NCI-H774 (cell line): ENCODE measurements at places on chromosomes 12 and 14.

DNA sequence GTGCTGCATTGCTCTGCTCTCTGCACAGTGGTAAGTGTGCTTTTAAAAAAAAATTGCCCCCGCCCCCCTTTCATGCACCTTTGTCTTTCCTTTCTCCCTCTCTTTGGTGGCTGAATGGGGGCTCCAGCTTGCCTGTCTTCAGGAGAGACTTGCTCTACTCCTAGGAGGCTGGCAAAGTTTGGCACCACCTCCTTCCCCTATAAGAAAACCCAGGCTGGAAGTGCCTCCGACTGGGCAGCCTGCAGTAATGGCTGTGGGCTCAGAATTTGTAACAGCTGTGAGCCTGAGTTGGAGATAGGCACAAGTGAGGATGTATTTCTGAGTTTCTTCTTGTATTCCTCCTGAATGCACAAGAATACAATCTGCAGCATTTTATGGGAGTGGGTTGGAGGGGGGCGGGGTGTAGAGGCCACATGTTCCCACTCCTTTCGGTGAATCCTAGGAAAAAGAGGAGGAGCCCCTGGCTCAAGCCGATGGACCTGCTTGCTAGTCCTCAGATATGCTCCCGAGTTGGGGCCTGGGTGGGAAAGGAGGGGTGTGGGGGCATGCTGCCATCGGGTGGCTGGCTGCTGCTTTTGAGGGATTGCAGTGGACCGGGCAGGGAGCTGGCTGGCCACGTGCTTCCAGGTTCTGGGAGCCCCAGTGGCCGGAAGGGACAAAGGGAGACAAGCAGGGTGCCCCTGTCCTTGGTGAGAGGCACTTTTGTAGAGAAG lies 124.3 kb downstream of the TSPAN9 start:
- no peak for DNase-seq

DNA sequence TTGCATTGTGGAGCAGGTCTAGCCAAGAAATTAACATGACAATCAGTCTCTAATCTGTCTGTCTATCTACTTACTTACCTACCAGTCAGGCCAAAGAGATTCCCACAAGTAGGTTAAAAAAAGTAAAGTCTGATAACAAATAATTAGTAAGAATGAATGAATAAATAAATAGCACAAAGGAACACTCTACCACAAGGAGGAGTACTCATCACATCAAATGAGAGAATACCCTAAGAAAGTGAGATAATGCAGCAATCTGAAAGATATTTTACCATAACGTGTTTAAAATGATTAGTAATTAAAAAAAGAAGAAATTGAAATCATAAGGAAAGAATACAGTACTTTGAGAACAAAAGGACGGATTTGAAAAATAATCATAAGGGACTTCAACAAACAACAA lies 187.2 kb downstream of the SYNE2 start:
- no peak for DNase-seq

- no peak for DNase-seq
Measured at GRCh38 chr12:65113621-65114035, 7.5 kb downstream of the WIF1 start.

- DNase-seq = no peak
Measured at GRCh38 chr14:25050269-25051150, 563 bp upstream of the STXBP6 start.
